Right cardiac atrium (tissue), 5 donors: ENCODE measurements at places on chromosomes 3 and 15.

DNA sequence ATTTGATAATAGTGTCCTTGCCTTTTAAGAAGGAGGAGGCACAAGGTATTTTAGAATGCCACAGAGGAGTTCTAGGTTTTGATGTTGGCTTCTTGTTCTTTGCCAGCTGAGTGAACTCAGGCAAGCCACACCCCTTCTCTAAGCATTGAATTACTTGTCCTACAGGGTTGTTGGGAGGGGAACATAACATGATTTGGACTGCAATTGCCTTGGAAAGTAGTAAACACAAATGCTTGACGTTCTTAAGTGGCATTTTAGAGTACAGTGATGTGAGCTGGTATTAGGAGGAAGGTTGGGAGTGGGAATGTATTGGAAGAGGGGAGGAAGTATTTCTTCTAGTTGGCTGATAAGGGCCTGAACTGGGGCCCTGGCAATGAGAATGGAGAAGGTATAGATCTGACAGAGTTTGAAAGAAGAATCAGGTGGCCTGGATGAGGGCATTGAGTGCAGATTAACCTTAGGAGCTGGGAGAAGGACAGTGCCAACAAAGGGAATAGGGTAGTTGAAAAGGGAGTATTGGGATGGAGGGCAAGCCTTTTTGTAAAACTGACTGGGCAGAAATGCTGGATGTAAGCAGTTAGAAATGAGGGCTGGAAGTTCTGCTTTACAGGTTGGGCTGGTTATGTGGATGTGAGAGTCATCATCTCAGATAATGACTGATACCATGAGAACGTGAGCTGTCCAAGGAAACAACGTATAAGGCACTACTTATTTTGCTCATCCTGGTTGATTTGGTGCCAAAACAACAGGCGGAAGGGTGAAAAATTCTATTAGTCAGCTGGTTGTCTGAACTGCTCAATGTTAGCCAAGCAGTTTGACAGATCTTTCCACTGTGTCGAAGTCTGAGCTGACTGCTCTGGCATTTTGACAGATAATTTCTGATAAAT is 16.7 kb downstream of the KAT2B start:
- no peak for DNase-seq

DNA sequence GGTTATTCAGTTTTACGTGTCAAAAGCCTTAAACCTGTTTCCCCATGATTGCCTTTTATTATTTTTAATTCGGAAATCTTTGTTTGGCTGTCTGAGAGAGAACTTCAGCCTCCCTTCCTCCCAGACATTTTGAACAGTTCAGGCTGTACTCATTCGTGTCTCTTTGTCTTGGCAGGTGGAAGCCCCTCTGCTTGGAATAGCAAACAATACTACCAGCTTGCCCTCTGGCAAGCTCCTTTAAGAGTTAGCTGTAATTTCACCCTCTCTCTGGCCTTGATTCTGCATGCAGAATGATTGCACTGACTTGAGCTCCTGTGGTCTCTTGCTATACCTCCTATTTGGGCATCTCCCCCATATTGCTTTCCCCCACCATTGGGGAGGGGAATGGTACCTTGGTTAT is 11.7 kb downstream of the IGF1R start:
- DNase-seq: no peak

GRCh38 chr3:127796045-127796830 is 26.1 kb downstream of the MGLL start:
- DNase-seq: no peak

DNA sequence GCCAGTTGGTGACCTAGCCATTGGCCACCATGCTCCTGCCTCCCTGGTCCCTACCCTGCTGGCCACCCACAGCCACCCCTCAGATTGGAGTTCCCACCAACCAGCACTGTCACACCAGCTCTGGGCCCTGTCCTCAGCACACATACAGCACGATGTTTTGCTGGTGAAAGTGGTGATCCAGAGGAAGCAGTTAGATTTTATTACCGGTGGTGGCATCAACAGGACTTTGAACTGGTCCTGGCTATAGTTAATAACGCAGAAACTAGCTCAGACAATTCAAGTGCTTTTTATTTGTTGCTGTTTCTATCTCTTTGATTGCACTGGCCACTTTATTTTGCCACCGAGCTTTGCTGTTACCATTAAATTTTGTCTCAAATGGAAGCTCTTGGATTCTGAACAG is 16.4 kb upstream of the KLHL24 start:
- no peak for DNase-seq

DNA sequence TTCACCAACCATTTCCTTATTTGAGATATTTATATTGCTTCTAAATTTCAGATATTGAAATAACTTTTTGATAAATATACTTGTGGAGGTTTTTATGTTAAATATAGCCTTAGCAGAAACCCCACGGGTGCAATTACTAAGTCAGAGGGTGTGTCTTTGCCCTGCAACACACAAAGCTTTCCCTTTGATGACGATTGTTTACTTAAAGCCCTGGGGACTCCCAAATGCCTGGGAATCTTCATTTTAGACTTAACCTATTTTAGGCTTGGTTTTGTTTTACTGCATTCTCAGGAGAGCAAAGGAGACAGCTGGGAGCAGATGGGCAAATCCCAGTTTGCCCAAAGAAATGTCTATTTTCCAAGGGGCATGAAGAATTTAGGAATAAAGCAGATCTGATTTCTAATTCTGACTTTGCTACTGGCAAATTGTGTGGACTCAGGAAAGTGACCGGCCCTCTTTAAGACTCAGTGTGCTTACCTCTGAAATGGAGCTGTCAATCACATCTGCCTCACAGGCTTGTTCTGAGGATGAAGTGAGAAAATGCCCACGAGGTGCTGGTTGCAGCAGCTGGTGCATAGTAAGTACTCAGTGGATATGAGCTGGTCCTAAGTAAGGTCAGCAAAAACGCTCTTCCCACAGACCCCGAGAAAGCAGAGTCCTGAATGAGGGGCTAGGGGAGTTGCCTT is 49.3 kb upstream of the CA12 start:
- DNase-seq: no peak
